ENCODE measurements at places on chromosomes 7 and 10.

DNA sequence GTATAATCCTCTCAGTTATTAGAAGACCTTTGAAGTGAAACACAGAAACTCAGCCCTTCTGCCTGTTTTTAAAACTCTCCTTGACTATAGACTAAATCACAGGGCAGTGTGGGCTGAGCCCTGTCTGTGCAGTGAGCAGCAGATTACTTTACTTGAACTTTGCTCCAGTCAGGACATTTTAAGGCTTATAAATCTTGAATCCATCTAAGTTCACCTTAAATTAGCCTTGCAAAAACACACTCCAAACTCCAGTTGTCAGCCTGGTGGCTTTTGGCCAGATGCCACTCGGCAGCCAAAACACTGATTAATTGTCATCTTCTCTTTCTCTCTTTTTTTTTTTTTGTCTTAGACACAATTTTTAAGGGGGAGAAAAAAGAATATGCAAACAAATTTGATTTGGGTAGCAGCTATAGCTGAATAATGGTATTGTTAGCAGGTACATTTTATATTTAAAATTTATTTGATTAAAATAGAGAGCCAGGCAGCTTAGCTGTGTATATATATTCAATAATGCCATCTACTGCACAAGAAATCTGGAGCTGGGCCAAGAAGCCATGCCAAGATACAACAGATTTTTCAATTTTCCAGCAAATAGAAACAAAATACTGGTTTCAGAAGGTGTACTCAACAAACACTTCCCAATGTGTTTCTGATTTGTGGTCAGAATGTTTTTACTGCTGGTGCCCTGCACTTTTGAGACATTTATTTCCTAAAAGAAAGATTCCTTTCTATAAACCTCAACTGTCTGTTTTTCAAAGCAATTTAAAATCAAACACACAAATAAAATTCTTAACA, 247.7 kb downstream of the TFEC start:
- no peak for DNase-seq

GRCh38 chr7:78472519-78472918, 673.9 kb downstream of the PHTF2 start:
- DNase-seq: no peak

DNA sequence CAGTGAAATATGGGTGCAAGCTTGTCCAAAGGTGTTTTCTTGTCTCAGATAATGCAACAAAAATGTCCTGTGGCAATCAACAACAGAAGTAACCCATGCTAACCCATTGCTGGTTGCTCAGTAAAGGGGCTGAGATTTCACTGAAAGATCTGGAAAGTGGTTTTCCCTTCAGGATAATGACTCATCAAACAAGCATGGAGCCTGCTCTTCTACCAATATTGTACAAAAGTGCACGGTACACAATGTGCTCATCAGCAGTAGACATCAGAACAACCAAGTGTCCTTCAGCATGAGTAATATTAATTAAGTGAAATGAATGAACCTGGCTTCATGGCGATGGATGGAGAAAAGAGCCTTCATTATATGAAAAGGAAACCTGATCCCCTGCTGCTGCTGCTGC, 287.1 kb upstream of the NEBL start:
- no peak for DNase-seq

- DNase-seq: no peak
Measured at GRCh38 chr10:69972981-69973397, 79.7 kb upstream of the MACROH2A2 start.

GRCh38 chr7:64881461-64882287, 21.4 kb upstream of the ZNF273 start:
- no peak for DNase-seq

GRCh38 chr10:7480742-7481367, 70.0 kb upstream of the SFMBT2 start:
- DNase-seq: no peak

DNA sequence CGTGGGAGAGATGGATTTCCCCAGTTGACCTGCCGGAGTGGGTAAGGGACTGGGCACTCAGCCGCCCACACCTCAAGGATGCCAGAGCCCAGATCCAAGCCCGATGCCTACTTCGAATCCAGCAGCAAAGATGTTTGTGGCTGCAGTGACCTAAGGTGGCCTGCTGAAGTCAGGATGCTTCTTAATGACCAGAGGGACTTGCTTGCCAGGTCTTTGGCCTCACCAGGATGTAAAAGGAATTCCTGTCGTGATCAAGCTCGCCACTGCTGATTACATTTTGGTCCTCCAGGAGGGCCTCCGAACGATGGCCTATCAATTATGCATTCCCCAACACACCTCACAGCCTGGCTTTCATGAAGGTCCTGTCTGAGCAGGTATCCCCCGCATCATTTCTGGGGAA, 349.5 kb upstream of the ZMIZ1 start:
- no peak for DNase-seq

DNA sequence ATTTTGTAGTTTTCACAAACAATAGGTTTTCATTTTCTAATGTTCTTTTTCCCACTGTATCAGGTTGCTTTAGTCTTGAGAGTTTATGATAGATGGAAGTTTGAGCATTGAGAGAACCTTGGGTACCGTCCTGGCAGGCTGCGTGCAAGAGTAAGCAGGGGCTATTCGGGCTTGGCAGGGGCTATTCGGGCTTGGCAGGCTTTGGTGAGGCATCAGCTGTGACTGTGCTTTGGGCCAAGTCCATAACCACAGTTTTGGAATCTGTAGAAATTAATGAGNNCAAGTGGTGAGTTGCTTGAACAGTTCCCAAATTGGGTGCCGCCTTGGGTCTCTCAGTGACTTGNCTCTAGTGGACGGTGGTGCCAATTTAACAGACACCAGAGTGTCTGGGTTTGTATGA, 424.6 kb downstream of the PAXIP1 start:
- no peak for DNase-seq

GRCh38 chr10:72332423-72333111, 22.2 kb downstream of the DNAJB12 start:
- no peak for DNase-seq

GRCh38 chr7:12322284-12322902, 81.3 kb downstream of the VWDE start:
- no peak for DNase-seq

GRCh38 chr7:42105554-42106358, 131.3 kb downstream of the GLI3 start:
- no peak for DNase-seq

GRCh38 chr10:111083222-111084095, 6.6 kb downstream of the ADRA2A start:
- no peak for DNase-seq

DNA sequence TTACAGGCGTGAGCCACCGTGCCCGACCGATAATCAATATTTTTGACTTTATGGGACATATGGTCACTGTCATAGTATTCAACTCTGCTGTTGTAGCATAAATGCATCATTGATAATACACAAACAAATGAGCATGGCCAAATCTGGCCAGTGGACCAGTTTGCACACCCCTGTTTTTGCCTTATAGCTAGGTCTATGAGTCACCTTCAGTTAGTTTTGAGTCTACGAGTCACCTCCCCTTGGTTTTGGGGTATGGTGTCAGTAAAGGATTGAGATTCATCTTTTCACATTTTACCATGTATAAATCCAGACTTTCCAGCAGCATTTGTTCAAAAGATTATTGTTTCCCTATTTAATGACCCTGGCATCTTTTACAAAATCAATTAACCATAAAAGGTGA, 362.5 kb upstream of the NRP1 start:
- DNase-seq: no peak

- no peak for DNase-seq
Measured at GRCh38 chr10:97960269-97961056, 70.0 kb downstream of the CRTAC1 start.

DNA sequence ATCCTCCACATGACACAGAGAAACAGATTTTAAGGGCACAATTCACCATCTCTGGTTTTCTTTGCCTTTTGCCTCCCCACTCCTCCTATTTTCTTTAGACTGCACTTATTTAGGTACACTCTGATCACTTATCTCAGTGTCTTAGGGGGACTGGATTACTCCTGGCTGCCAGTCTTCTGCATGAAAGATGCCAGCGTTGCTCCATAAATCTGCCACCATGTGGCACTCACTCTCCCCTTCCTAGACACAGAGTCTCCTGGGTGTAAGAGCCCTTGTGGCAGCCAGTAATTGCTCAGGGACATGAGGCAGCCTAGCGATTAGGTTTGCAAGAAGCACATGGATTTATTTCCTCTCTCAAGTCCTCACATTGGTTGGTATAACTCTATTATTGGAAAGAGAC, 34.5 kb upstream of the RBM20 start:
- no peak for DNase-seq

DNA sequence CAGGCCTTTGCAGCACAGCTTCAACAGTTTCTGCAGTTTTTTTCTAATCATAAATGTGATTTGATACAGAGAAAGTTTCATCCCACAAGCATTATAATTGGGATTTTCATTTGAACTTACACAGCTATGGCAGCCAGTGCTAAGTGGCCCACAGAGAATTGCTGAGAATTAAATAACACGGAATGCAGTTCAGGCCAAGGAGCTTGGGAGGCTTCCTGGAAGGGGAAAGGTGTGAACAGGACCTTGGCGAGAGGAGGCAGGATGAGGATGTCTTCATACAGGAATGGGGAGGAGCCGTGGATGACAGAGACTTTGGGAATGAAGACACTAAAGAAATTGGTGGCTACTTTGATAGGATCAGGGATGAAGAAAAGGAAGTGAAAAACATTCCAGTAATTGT, 95.3 kb downstream of the ZNF22 start:
- DNase-seq: no peak

GRCh38 chr10:72353028-72353964, 1.4 kb downstream of the DNAJB12 start:
- DNase-seq: no peak

DNA sequence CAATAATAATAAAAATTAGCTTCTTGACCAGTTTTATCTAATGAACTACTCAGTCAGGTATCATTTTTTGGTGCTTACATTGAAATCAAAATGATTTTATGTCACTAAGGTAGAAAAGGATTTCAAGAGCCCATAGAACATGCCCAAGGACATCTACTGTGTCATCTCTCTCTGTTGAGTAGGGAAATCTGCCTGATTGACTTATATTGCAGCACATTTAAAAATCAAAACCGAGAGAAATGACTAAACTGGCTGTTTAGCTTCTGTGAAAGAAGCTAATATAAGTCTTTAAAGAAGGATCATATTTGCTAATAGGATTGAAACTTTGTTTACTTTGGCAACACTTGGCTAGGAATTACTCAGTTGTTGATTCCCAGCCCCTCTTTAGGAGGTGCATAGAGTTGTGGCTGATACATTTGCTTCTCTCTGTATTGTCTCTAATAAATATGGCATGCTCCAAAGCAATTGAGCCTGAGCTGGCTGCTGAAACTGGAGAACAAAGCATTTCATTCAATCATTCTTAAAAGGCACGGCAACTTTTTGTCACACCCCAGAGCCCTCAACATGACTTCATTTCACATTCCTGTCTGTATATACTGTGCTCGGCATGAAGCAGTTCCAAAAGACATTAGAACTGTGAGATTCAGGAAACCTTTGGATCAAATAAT, 1096.9 kb upstream of the POT1 start:
- DNase-seq: no peak

DNA sequence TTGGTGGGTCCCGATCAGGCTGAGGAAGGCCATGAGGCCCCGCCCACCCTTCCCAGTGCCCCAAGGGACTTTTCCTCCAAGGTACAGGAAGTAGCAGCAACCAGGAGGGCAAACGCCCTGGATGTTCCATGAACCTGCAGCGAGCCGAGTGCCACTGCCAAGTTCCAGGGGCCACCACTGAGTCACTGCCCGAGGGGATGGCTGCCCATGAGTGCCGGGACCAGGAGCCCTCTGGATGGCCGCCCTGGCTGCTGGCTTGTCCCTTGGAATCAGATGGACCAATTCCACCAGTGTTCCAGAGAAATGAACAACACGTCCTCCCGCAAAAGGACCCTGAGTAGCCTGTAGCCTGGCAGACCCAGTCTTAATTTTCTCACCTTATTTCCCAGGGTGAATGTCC, 74.2 kb downstream of the ZRANB1 start:
- no peak for DNase-seq

DNA sequence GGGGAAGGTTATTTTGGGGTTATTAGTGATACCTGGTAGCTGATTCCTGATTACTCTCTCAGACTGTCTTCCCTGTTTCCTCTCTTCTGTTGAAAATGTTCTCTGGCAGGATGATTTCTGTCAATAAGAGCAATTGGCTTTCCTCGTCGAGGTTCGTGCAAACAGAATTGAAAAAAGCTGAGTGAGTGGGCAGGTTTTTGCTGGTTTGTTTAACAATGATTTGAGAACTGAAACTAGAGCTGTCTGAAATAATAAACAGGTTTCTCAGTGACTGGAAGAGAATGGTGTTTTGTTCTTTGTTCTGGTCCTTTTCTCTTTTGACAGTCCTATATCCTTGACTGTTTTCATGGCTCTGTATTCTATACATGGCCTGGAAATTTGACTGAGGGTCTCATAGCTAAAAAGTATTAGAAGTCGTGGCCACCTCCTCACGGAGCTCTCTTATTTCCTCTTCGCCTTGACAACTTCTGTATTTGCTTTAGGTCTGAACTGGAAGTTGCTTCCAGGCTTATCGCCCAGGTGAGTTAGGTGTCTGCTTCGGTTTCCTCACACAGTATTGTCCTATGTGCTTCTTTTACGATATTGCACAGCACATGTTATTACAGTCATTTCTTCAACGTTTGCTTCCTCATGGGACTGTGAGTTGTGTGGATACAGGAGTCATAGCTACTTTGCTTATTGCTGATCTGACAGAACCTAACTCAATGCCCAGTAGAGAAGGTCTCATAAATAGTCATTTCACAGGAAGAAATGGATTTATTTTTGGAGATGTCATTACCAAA, 403.6 kb downstream of the NRG3 start:
- no peak for DNase-seq

DNA sequence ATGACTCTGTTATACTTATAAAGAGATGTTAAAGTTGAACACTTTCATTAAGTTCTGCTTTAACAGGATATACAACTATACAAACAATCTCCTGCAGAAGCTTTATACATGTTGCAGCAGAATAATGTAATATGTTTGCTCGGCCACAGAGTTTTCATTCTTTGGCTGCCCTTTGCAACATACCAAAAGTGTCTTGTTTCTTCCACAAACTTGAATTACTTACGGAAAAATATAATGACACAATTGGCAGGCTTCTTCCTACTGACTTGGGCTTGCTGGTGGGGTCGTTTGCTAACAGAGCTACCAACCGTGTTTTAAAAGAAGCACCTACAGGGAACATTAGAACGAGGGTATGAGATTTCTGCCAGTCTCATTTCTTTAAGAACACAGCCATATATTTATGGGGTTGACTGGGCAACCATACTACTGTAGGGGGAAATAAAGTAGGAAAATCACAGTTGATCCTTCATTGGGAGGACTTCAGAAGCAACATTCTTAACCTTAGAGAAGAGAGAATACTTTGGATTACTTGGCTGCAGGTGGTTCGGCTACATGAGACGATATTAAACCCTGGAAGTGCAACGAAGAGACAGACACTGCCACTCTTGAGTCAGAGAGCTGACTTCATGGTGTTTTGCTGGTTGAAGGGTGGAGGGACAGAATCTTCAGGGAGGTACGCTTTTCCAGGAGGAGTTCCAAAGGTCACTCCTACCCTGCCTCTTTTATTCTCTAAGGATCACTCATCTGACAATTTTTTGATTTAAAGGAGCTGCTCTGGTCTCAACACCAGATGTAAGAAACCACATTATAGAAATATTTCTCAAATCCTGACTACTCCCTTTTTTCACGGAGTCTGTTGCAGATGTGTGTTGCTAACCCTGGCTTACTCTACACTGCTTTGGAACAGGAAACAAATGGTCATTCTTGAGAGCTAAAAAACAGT, 123.9 kb downstream of the SEMA3C start:
- no peak for DNase-seq

GRCh38 chr7:102024769-102025391, 207.5 kb downstream of the CUX1 start:
- no peak for DNase-seq
